ENCODE measurements at places on chromosomes 1 and 21.

DNA sequence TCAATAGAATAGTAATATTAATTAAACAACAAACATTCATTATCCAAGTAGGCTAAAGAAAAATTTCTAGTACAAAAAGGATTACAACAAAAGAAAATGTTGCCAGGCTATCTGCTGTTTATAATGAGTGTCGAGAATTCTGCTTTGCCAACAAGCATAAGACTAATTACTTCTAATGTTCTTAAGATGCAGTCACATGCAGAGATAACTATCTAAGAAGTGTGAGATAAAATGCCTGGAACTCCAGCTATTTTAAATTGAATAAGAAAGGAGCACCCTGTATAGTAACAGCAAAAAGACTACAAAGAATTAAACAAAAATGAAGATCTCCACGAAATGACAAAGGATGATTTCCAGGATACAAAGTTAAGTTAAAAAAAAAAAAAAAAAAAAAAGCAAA is 59.9 kb downstream of the APP start:
- DNase-seq, result peak; percentile 38

DNA sequence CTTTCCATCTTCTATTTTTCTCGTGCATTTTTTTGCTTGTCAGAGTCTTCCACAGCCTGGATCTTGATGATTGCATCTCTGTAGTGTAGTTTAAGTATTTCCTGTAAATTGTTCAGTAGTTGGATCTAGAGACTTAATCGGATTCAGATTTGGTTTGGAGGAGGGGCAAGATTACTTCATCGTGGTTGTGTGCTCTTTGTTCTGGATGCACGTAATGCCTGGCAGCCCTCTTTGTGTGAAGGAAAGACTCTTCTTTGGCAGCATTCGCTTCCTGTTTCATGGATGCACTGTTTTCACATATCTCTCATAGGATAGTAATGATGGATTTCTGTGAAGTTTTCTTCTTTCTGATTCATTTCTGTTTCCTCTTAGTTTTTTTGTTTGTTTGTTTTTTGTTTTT is 14.2 kb downstream of the SEMA4A start:
- DNase-seq, result peak; percentile 58

DNA sequence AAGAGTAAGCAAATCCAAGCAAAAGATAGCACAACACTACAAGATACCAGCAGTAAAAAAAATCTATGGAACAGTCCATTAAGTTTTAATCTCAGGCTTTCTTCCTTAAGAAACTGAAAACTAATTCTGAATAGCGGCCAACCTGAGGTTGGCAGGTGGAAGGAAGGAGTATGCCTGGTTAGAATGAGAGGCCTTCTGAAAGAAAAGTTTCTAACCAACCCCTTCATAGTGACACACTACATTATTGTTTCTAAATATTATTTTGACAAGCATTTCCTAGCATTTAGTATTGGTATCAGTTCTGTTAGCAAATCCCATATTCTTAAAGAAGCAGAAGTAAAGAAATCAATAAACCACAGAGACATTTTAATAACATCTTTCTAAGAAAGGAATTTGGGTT is 205.7 kb upstream of the PTBP2 start:
- DNase-seq, result no peak

DNA sequence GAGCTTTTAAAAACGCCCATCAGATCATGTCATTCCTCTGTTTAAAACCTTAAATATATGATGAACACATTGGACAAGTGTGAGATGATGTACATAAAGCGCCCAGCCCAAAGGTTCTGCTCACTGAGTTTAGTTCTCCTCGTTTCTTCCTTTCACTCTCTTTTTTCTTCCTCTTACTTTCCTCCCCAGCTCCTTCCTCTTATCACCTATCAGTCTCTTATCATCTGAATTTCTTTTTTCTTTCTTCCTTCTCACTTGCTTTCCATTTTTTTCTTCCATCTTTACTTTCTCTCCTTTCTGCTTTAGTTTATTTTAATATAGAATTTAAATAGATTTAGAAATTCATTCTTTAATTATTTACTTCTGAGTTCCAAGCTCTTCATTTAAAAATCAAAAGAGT is 17.8 kb upstream of the POGZ start:
- DNase-seq, result no peak

DNA sequence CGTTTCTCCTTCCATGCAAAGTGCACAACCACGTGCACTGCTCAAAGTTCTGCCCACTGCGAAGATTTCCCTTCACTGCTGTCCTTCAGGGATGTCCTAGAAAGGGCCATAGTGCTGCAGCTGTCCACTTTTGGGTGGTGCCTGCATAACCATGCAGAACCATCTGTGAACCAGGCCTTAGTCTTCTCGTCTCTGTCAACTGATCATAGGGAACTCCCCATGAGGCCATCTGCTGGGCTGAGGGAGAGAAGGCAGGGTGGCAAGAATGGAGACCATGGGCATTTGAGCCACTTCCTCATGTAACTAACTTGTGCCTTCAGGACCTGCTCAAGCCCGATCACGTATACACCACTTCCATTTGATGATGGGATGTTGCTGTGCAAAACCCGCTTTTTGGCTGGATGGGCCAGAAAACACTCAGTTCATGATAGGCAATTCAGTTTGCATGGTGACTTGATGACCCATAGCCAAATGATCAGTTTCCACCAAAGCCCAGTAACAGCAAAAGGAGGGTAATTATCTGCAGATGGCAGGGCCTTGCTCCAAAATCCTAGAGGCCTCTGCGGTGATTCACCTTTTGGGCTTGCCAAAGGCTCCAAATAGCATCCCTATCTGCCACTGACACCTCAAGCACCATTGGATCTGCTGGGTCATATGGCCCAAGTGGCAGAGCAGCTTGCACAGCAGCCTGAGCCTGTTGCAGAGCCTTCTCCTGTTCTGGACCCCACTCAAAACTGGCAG is 9.5 kb downstream of the ST6GALNAC5 start:
- DNase-seq, result peak; percentile 62

- DNase-seq, result no peak
Observed at GRCh38 chr1:176341656-176342055, 121.3 kb upstream of the PAPPA2 start.

GRCh38 chr1:50658459-50659076 is 235.3 kb upstream of the DMRTA2 start:
- DNase-seq, result peak; percentile 49

DNA sequence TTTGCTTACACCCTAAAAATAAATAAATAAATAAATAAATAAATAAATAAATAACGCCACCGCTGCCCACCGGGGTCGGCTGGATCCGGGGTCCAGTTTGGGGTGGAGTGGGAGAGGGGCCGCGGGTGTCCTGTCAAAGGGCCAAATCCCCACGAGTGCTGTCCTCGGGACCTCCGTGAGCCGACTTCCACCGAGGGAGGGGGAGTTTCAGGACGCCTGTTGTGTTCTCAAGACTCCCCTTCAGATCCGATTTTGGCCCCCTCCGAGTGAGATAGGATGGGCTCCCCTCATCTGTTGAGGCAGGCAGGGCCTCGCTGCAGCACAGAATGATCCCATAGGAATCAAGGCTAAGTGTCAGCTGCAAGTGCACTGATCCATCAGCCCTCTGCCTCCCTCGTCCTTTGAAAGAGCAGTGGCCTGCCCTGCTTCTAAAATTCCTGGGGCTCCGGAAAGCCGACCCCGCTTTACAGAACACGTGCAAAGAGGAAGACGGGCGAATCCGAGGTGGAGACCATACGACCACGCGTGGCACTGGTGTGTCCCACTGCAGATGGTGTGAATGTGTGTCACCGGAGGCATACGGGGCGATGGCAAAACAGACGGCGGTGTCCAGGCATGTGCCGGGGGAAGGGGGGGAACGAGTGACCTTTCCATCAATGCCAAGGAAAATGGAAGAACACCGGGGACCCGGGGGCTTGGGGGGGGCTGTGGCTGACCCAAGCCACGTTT is 3880.5 kb downstream of the SRGAP2C start:
- no peak for DNase-seq

GRCh38 chr1:6574025-6574620 is 5.7 kb upstream of the ZBTB48 start:
- DNase-seq, result no peak

- DNase-seq, result peak; percentile 12
Observed at GRCh38 chr21:29429218-29429617, 130.5 kb downstream of the BACH1 start.

DNA sequence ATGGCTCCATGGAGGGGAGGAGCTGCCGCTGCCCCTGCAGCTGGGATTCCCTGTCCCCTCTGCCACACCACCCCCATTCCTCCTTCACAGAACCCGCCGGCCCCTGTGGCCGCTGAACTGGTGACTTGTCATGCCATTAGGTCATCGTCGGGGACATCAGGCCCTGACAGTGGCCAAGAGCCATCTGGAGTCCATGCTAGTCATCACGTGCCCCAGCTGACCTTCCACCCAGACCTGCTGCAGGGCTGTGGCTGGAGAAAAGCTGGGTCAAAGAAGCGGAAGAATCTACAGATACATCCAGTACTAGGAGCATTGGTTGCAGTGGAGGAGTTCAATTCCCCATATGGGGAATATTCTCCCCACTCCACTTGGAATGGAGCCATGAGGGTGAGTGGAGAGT is 78.1 kb downstream of the KCNJ15 start:
- no peak for DNase-seq

DNA sequence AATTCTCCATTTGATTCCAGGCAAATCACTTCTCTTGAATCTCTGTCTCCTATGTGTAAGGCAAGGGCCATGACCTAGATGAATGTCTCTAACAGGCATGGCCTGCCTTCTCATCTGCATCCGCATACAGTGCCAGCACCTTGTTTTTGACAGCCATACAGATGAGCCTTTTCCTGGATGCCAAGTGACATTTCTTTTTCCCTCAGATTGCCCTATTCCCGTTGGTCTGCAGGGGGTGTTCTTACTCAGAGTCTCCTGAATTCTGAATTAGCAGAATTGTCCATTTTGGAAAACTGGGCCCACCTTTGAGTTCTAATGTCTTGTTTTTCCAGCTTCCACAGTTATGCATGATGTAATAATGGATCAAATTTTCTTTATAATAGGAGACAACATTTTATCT is 88.0 kb upstream of the ADAR start:
- no peak for DNase-seq

DNA sequence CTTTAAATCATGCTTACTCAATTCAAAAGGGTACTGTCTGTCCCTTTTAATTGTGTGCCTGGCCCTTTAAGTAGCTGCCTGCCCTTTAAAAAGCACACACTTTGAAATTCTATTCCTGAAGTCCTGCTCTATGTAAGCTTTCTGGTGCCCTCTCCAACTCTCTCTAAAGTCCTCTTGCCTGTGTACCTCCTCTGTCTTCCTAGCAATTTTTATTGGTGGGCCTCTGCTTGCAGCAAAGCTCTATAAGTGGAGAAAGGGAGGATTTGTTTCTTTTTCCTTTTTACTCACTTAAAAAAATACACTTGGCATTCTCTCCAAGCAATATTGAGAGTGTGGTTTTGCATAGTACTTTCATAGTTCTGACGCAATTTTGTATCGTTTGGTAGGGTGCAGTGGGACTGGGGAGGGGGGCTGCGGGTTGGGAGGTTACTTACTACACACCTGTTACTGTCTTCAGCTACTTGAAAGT is 135.4 kb downstream of the LMO4 start:
- no peak for DNase-seq

DNA sequence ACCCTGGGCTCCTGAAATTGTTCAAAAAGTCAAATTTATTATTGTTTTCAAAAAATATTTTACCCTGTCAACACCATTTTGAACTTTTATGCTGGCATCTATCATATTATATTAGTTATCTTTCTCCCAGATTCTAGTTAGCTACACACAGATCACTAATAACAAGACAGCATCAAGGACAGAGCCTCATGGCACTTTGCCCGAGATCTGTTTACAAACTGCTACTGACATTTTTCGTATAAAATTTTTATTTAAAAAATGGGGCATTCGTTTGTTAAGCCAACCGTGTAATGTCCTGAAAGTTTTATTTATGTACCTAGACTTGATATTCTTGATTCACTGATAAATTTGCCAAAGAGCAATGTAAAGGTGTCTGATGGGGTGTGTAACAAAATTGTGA is 78.1 kb downstream of the PLPPR5 start:
- DNase-seq, result no peak

DNA sequence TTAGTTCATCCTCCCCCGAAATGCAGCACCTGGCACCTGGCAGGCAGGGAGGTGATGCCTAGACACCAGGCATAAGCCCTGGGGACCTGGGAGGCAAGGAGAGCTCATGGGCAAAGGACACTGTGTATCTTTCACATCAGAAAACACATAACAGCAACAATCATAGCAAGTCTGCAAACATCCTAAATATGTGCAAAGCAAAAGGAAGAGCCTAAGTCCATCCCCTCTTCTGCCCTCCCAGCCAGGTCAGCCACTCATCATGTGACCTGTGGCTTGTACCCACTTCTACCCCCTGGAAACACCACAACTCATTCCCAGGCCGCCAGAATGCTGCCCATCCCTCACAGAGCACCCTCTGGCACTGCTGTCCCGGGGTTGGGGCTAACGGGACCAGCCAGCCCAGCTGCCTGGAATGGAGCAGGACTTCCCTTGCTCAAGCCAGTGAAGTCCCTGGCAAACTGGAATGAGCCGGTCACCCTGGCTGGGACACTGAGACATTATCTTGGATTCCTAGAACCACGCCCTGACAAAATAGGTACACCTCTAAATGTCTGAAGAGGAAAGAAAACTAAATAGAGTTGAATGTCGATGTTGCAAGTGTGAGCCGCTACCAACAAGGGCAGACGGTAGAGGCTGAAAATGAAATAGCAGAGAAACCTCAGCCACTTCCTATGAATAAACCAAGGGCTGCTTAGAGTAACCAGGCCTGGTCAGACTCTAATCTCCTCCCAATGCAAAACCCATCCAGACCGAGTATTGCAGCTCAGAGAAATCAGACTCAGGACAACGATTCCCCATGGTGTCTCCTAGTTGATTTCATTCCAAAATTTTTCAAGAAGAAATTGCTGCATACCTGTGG is 29.4 kb downstream of the TMPRSS2 start:
- DNase-seq, result no peak

DNA sequence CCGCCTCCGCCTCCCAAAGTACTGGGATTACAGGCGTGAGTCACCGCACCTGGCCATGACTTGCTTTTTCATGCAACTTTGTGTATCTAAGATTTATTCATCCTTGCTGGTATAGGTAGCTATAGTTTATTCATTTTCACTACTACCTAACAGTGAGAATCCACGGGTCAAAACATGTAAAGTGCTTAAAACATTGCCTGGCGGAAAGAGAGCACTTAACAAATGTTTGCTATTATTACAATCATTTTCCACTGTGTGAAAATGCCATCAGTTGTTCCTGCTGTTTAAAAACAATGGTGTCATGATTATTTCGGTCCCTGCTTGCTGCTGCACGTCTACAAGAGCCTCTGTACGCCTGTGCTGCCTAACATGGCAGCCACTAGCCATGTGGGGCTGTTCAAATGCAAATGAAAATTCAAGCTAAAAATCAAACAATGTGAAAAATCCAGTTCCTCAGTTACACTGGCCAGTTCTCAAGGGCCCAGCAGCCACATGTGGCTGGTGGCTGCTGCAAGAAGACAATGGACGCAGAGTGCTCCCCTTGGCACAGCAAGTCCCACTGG is 65.1 kb downstream of the CLSTN1 start:
- no peak for DNase-seq

DNA sequence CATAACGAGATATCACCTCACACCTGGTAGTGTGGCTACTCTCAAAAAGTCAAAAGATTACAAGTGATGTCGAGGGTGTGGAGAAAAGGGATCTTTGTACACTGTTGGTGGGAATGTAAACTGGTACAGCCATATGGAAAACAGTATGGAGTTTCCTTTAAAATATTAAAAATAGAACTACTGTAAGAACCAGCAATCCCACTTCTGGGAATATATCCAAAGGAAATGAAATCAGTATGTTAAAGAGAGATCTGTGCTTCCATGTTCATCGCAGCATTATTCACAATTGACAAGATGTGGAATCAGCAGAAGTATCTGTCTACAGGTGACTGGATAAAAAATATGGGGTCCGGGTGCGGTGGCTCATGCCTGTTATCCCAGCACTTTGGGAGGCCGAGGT is 7.6 kb upstream of the PIK3C2B start:
- no peak for DNase-seq

Data from EH (cell line).